ENCODE measurements at places on chromosomes 7 and 10.

DNA sequence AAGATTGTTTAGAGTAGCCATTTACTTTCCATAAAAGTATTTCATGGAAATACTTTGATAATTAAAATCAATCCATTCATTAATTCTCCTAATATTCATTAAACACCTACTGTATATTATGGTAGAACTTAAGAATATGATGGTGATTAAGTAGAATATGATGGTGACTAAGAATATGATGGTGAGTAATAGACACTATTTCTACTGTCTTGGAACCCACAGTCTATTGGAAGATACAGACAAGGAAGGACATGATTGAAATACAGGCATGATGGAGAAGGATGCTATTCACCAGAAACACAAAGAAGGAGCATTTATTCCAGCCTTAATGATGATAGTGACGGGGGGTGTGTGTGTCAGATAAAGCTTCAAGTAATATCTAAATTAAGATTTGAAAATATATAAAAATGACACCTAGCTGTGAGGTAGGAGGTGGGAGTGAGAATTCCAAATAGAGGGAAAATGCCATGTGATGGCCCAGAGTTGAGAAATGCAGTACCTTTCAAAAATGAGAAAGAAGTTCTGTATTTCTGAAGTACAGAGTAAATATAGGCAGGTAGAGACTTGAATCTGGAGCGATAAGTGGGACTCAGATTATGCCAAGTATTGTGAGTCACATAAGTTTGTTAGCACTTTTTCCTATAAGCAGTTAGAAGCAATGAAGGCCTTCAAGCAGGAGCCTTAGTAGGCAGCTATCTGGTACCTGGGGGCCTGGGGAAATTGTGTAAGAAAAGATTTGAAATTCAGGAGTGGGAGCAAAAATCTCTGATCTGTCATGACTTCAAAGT lies 12.5 kb upstream of the CDK13 start:
- no peak for DNase-seq

- DNase-seq: no peak
These were observed 7.0 kb upstream of the PTPRE start for GRCh38 chr10:127899766-127900387.

DNA sequence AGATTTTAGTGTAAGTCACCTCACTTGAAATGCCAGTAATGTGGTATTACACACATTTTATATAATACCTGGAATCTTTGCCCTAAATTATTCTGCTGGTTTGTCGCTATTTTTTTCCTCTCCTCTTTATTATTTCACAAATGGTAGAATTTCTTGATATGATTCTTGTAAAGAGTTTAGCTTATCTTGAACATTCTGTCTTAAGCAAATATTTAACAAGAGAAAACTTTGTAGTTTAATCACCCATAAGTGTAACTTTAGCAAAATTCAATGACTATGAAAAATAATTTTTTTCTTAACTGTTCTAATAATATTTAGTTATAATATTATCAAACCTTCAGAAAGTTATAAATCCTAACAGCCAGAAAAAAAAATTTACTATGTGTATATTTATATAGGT lies 56.7 kb downstream of the NHLRC2 start:
- no peak for DNase-seq

GRCh38 chr10:21199501-21199900 lies 302.4 kb upstream of the NEBL start:
- no peak for DNase-seq

- DNase-seq: no peak
These were observed 131.4 kb downstream of the ADAM12 start for GRCh38 chr10:126256864-126257263.

Measured in NCI-H2107 (cell line).